ENCODE measurements at places on chromosomes 1 and 21. TPM values are rescaled to one million over a fixed set of nuclear protein-coding genes. Genes with fewer than 3 reads are reported as not detected.

RIPK4 gene
- 13.4 TPM for total RNA-seq

LYSMD1 gene
- 6.1 TPM for total RNA-seq

AQP10 gene
- not detected for total RNA-seq

LRRC3 gene
- total RNA-seq, result 1.0 TPM

MMP23B gene
- 0.51 TPM for total RNA-seq
